ENCODE measurements at places on chromosomes 7 and 10.

DNA sequence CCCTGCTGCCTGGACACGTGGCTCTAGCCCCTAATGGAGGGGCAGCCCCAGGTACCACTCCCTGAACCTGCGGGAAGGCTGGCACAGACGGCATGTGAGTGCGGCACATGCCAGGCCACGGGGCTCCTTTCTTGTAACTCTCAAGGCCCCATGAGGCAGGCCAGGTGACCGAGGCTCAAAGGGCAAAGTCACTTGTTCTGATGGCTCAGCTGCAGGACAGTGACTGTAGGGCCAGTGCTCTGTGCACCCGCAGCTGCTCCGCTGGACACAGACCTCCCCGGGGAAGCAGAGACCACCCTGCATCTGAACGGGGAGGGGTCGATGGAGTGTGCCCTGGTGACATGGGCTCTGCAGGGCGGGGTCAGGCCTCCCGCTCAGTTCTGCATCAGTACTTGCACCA lies 55.3 kb downstream of the PTPRE start:
- no peak for DNase-seq

- DNase-seq: no peak
These were observed 58.3 kb downstream of the MINDY4 start for GRCh38 chr7:30829471-30829870.

- peak; percentile 38 for DNase-seq
These were observed 248.2 kb upstream of the KLF14 start for GRCh38 chr7:130982160-130982638.

- no peak for DNase-seq
These were observed 220.0 kb upstream of the SEMA3C start for GRCh38 chr7:81138870-81139269.

DNA sequence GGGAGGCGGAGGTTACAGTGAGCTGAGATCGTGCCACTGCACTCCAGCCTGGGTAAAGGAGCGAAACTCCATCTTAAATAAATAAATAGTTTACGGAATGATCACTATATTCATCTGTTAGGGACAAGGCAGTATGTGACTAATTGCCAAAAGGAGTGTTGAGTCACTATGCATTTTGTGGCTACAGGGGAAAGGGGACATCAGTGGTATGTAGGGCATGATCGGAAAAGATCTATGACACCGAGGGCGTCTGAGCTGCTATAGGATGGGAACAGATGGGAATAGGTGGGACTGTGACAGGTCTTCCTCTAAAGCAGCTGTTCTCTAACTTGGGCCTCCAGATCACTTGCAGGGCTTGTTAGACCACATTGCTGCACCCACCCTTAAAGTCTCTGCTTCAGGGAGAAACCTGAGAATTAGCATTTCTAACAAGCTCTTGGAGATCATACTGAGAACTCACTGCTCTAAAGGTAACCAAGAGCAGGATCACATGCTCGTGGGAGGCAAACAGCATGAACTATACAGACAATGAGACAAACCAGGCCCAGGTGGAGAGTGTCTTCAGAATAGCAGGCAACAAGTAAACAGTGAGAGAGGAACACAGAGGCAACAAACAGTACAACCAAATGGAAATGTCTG lies 65.1 kb upstream of the ITGA8 start:
- DNase-seq: no peak

DNA sequence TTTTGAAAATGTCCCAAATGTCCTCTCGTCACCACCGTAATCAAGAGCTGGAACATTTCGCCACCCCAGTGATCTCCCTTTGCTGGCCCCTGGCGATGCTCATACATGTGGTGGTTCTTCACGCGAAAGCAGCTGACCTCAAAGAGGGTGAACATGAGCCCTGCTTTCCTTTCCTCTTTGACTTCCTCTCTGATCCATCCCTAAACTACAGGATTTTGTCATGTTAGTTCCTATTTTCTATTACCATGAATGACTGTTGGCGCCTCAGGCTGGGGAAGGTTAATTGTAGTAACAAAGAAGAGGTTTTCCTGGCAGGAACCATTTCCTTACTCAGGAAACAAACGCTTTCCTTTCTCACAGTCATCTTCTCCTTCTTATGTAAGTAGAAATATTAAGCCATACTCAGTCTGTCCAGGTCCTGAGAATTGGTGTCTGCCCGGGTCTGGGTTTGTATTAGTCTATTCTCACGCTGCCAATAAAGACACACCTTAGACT lies 114.5 kb downstream of the INSYN2A start:
- DNase-seq: no peak

- DNase-seq: no peak
These were observed 54.9 kb downstream of the CLIP2 start for GRCh38 chr7:74344132-74344496.

GRCh38 chr10:59432207-59432900 lies 70.0 kb upstream of the FAM13C start:
- DNase-seq: no peak

- DNase-seq: no peak
These were observed 50.0 kb upstream of the PPP1R3C start for GRCh38 chr10:91682912-91683311.

- DNase-seq: no peak
These were observed 70.5 kb downstream of the SHH start for GRCh38 chr7:155741805-155742204.

- no peak for DNase-seq
These were observed 155.2 kb downstream of the HPSE2 start for GRCh38 chr10:99080275-99080945.

DNA sequence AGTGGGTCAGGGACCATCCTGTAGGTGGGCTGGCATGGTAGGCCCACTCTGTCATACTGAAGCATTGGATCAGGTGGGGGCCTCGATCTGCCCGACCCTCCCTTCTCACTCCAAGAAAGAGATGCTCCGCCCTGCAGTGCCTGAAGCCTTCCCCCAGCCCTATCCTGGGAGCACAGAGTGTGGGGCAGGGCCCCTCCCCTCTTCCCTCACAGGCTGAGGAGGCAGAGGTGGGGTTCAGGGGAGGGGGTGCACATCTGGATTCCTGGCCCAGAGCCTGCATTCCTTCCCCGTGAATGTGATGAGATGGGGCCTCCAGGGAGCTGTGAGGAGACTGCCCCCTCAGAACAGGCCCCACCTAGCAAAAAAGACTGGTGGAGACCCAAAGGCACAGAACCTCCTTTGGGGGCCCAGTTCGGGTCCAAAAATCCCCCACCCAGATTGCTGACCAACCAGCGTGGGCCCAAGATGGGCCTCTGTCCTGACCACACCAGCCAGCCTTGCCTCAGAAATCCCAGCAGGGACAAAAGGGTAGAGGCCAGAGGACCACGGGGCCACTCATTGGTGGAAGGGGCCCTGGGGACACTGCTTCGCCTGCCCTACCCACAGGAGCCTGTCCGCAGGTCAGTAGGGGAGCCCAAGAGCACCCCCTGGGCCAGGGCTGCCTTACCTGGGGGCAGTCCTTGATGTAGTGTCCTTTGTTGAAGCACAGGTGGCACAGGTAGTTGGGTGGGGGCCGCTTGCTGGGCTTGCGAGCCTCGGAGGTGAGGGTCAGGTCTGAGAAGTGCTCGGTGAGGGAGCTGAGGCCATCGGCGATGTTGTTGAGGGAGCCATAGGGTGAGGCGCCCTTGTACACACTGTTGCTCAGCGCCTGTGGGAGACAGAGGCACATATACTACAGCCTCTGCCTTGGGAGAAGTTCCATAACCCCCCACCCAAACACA lies 13.3 kb downstream of the ZCCHC24 start:
- no peak for DNase-seq

DNA sequence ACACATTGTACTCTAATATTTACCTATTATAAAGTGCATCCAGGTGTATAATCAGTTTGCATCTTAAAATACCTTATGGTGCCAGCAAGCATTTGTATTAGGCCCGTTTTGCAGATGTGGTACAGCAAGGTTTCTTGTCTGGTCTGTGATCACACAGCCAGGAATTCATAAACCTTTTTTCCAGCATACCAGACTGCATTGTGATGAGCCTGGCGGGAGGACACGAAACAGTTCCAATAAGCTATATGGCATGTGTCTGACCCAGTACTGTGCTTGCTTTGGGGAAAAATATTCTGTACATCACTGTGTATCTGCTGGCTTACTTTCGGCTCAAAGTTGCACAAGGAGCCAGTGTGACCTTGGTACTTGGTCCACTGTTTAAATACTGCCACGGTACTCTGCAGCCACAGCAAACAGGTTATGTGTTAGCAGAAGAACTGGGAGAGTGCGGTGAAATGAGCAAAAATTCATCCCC lies 36.3 kb downstream of the CHN2 start:
- peak; percentile 17 for DNase-seq

- DNase-seq: no peak
These were observed 308.7 kb downstream of the DNAJB6 start for GRCh38 chr7:157645539-157645938.

GRCh38 chr7:137774793-137775201 lies 72.0 kb downstream of the DGKI start:
- no peak for DNase-seq

DNA sequence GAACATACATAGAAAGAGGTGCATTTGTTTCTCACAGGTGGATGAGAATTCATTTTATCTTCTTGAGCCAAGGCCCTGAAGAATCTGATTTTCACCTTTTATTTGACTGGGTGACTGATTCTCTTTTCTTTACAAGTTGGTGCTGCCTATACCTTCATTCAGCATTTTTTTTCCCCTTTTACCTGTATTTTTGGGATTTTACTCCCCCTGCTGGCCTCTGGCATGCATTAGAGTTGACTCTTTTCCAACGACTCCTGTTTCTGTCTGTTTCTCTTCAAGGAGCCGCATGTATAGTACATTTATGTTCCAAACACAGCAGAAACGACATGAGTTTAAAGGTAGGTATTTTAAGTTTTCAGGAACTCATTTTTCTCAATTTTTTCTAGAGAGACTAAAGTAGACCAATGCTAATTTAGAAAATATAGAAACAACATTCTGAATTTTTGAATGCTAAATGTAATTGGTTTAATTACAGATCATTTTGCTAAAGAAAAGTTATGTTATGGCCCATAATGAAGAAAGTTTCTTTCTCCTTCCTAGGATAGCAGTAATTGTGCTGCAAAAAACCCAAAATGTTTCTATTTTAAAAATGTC lies 149.8 kb upstream of the HDAC9 start:
- peak; percentile 4 for DNase-seq

GRCh38 chr10:8187171-8187666 lies 132.7 kb downstream of the GATA3 start:
- DNase-seq: no peak

DNA sequence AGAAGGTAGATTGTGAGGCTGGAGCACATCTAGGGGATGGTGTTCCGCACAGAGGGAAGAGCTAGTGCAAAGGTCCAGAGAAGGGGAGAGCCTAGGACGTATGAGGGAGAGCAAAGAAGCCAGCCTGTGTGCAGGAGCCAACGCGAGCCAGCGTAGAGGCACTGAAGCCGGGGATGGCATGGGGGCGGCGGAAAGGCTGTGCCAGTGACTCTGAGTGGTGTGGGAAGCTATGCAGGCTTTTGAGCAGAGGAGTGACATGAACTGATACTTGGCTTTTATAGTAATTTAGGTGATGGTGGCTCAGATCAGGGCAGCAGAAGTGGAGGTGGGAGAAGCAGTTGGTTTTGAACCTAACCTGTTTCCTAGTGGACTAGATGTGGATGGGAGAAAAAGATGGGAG lies 65.8 kb downstream of the ATXN7L1 start:
- DNase-seq: no peak

DNA sequence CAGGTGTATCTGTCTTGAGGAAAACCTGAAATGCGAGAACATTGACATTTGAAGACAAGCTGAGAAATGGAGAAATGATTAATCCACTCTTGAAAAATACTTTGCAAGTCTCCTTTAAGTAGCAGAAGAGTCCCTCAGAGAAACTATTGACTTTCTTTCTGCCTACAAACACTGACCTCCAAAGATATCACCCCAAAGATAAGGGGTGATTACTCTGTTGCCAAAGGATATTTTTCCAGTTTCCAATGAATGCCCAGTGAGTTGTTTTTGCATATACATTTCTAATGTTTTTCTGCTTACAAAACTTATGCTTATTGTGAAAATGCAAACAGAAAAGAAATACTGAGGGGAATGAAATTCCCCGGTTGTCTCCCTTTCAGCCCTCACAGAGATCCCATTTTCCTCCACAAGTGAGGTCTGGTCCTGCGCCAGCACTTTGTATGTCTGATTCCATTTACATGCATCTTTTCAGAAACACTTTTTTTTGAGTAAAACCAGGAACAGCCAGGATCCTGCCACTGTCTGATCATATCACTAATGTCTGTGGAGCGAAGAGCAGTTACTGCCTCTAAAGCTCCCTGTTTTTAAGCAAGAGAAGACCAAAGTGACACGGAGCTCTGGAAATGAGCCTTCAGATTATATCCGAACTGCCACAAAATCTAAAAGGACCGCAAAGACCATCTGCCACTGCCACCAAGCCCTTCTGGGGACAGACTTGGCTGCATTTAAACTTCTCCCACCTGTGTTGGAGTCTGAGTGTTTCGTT lies 82.9 kb upstream of the PDCD4 start:
- DNase-seq: no peak

GRCh38 chr7:46633630-46634240 lies 712.7 kb upstream of the IGFBP3 start:
- no peak for DNase-seq

- DNase-seq: no peak
These were observed 5.0 kb downstream of the TWIST1 start for GRCh38 chr7:19112274-19113001.

GRCh38 chr10:35460852-35461460 lies 124.6 kb downstream of the CCNY start:
- DNase-seq: no peak

GRCh38 chr7:151914051-151914450 lies 37.1 kb upstream of the PRKAG2 start:
- DNase-seq: no peak

DNA sequence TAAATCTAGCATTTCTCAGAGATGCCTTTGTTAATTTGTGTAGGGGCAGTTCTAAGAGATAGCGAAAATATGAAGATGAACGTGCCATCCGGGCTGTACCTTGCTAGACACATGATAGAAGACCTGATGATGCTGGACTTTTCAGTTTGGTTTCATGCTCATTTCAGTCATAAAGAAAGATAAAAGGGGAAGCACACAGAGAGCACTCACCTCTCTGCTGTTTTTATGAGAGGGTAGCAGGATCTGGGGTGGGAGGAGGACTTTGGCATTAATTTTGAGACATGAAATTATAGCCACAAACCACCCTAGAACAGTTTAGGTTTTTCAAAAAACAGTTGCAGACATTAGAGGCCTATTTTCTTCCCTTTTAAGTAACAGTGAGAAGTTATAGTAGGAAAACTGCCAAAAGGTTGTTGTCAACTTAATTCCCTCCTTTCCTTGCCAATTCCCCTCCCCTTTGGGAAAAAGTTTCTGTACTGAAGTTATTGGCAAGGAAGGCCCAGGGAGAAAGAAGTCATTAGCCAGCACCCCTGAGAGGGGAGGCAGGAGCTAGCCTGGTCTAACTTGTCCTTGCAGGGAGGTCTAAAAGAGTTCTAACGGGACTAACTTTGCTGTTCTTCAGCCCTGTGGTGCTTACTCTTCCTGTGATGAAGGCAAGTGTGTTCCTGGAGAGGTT lies 2.6 kb downstream of the ST7 start:
- DNase-seq: no peak

- DNase-seq: peak; percentile 13
These were observed 70.3 kb upstream of the MXI1 start for GRCh38 chr10:110137142-110137545.

- no peak for DNase-seq
These were observed 193.7 kb upstream of the SVIL start for GRCh38 chr10:29828440-29828894.

Measured in NCI-H526 treated with DMSO at 0.1 percent for 48 hours (cell line).